ENCODE measurements at places on chromosomes 12 and 14. TPM values are rescaled to one million over a fixed set of nuclear protein-coding genes. Genes with fewer than 3 reads are reported as not detected.

- DNase-seq = no peak
These were observed 37.1 kb upstream of the VSX2 start for GRCh38 chr14:74202113-74202512.

DNA sequence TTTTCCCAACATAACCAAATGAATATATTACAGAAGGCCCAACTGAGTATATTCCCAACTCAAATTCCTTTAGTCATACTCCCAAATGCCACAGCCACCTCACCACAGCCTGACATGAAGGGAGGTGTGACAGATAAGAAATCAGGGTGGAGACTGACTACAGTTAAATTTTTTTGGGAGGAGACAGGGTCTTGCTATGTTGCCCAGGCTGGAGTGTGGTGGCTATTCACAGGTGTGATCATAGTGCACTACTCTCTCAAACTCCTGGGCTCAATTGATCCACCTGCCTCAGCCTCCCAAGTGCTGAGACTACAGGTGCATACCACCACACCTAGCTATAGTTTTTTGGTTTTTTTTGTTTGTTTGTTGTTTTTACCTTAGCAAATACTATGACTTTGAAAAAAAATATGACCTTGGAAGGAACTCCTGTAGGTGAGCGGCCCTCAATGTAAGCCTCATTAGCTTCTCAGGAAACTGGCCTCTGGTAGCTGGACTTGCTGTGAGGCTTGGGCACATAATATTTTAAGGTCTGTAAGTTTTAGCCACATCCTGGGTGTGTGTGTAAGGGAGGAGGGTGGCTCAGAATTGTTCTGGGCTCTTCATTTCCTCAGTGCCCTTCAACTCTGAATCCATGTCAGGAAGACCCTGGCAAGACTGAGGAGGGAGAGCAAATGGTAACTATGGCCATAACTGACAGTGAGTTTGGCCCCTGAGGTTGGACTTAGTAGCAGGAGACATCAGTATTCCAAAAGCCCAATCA, 39.1 kb upstream of the LTBP2 start:
- DNase-seq = no peak

DNA sequence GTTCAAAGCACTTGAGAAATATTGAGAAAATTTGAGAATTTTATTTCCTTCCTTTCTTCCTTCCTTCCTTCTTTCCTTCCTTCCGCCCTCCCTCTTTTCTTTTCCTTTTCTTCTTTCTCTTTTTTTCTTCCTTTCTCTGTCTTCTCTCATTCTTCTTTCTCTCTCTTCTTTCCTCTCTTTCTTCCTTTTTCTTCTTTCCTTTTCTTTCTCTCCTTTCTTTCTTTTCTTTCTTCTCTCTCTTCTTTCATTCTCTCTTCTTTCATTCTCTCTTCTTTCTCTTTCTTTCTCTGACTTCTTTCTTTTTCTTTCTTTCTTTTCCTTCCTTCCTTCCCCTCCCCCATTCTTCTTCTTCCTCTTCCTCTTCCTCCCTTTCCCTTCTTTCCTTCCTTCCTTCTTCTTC, 44.9 kb downstream of the CD163L1 start:
- DNase-seq = no peak

DNA sequence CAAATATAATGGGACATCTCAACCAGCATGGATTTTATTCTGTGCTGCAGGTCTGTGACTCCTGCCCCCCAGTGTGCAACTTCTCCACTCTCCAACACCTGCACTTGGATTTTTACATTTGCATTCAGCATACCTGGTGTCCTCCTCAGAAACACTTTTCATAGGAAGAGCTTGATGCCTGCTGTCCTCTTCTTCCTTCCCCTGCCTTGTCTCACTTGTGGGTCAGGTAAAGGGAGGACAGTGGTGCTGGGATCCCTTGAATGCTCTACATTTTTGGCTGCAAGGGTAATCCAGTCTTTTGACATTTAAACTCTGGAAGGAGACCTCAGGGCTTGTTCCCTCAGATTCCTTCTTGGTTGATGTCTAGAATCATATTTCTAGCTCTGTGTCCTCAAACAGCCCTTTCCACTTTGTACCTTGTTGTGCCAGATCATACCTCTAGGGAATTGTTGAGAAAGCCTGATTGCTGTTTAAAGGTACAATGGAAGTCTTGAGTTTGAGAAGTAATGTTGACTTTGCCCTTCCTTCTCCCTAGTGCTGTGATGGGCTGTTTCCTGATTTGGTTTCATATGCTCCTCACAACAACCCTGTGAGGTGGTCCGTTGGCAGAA, 12.6 kb downstream of the UBE3B start:
- DNase-seq = no peak

GRCh38 chr12:64187794-64188193, 34.3 kb downstream of the KICS2 start:
- DNase-seq = no peak

DNA sequence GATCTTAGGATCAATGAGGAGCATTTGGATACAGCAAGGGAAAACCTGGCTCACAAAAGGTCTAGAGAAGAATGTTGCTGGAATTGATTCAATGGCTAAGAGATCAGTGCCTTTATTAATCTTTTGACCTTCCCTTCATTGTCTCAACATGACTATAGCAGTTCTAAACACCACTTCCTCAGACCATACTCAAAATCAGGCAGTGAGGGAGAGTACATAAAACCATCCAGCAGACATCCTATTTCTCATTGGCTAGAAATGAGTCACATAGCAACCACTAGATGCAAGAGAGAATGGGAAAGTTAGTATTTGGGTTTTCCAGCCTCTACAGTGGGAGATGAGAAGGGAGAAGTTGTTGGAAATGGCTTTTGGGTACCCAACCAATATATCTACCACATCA, 151.4 kb upstream of the NUDT4 start:
- DNase-seq = no peak

DNA sequence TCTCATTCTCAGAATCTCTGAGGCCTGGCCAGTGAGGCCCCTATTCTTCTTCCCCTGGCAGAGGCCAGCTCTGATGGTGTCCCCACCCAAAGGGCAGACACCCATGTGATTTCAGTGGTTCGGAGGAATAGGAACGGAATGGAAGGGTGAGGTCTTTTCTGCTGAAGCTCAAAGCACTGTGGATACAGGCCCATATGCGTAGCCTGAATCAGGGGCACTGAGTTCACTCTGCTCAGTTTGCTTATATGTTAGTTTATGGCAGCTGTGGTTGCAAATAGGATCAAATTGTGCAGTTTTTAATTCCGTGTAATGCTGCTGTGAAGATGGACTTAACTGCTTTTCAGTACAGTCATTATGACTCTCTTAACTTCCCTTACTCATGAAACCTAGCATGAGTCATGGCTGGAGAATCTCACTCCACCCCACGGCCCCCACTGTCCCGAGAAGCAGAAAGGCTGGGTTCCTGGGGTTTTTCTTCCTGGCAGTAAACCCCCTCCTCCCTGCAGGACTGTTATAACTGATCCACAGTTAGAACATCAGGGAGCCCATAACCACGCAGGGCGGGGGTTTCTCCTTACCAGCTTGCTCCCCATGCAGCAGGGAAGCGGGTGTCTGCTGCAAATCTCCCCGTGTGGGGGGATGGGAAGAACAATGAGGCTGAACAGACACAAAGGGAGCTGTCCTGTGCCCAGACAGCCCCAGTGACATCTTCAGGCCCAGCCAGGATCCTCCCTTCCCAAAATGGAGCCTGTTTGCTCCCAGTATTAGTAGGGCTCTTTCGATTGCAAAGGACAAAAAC, 122.7 kb downstream of the SLC38A6 start:
- peak; percentile 48 for DNase-seq

DNA sequence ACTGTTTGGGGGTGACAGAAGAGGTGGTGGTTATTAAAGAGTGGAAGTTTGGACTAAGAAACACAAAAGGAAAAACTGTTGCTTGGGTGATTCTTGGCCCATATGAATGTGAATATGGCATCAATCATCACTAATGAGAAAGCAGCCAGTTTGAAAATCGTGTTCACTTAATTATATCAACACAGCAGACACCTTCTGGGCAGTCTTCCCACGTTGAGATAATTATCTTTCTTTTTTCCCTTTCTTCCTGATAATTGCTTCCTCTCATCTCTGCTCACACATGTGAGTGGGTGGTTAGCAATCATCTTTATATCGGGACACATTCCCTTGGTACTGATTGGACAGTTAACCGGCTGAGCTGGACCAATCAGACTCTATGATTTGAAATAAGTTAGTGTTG, 539.7 kb downstream of the AACS start:
- DNase-seq = no peak

DNA sequence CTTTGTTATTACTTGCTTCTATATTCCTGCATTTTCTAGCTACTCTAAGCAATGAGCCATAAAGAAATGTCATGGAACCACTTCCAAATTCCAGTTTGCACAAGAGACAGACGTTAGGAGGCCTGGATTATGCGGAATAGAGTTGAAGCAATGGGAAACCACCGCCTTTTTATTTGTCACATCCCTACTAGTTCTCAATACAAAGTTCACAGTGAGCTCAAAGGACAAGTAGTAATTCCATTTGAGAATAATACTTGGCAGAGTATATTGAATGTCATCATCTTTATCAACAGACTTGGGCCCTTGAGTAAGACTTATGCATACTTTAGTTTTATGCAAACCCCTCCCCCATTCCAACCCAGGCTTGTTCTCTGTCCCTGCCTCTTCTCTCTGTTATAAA, 3.7 kb upstream of the SLC15A5 start:
- no peak for DNase-seq

DNA sequence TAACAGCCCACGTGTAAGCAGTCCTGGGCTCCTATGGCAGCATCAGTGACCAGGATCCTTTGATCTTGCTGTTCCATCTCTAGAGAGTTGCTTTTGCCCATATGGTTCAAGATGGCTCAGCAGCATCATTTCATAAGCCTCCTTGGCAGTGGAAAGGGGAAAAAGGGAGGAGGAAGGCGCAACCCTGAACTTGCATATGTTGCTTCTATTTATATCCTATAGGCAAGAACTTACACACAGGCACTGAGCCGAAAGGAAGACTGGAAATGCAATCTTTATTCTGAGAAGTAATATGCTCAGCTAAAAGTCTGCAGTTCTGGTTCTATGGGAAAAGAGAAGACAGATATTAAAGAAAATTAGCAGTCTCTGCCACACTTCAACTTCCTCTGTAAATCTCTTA, 167.7 kb upstream of the PLXNC1 start:
- DNase-seq = no peak

GRCh38 chr12:95037906-95038305, 34.4 kb upstream of the NDUFA12 start:
- DNase-seq = no peak

DNA sequence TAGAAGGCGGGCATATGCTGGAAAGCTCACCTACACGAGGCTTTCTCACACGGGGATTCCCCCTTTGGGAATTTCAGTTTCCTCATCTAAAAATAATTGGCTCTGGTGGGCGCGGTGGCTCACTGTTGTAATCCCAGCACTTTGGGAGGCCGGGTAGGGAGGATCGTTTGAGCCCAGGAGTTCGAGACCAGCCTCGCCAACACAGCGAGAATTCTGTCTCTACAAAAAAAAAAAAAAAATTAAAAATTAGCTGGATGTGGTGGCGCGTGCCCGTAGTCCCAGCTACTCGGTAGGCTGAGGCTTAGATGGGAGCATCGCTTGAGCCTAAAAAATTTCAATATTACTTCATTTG, 400 bp upstream of the NDUFA12 start:
- no peak for DNase-seq

DNA sequence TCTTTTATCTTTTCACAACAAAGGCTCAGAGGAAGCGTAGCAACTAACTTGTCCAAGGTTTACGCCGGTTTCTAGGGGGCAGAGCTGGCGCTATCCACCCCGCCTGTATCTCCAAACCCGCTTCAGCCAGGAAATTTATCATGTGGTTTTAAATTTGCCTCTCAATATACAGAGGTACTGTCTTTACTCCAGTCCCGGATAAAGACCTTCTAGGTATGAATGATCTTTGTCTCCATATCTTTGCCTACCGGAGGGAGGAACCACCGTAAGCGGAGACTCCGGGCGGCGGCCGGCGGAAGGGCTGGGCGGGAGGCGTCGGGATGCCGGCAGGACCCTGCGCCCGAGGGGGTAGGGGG, 693 bp upstream of the RIMKLB start:
- DNase-seq = no peak

- no peak for DNase-seq
These were observed 152.7 kb downstream of the KCNK10 start for GRCh38 chr14:88170333-88170732.

DNA sequence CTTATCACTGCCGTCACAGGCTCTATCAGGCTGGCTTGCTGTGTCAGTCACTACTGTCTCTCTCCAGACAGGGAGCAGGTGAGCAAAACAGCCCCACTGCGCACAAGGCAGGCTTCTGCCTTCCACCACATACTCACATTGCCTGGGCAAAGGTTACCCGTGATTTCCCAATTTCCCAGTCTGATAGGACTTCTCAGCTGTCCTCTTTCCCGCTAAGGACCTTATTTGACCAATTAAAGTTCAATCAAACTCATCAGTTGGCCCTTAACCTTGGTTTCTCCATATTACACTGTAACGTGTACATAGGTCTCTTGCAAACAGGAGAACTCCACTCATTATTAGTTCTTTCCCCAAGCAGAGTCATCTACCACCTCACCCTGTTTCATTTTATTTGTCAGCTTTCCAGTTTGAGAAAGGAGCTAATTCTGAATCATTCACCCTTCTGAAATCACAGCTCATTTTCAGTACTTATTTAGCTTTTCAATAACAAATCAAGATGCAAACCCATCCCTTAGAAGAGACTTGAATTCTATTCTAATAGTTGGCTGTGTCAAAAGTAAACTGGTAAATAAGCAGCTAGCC, 170.8 kb downstream of the ESR2 start:
- DNase-seq = no peak

- no peak for DNase-seq
These were observed 36.8 kb upstream of the G2E3 start for GRCh38 chr14:30521899-30522736.

GRCh38 chr12:97751704-97752103, 289.1 kb downstream of the RMST start:
- no peak for DNase-seq

- DNase-seq = no peak
These were observed 72.2 kb downstream of the TMEM132C start for GRCh38 chr12:128339126-128339520.

GRCh38 chr12:991350-992333, 619 bp downstream of the ERC1 start:
- DNase-seq = peak; percentile 31

DNA sequence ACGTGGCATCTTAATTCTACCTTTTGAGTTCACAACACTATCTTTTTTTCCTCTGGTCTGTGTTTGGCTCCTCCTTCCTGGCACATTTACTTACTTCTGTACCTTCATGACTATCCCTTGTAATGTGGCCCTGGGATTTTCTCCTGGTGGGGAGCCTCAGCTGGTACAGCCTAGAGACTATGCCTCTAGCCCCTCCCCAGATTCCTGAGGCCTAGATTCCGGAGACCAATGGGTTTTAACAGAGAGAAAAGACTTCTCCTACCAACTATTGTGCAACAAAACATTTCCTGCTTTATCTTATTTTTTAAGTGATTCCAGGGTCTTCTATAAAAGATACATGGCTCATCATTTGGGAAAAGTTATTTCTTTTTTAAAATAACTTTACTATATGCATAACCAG, 216.2 kb upstream of the KRR1 start:
- DNase-seq = peak; percentile 47

GRCh38 chr12:121975021-121975420, 46.7 kb upstream of the BCL7A start:
- no peak for DNase-seq

- DNase-seq = peak; percentile 60
These were observed 527 bp downstream of the CAMKK2 start for GRCh38 chr12:121295746-121296617.

Gene BATF
- 1.5 TPM for total RNA-seq

Gene NINJ2
- 6.5 TPM for total RNA-seq

Gene MFAP5
- 0.61 TPM for total RNA-seq

Gene AJUBA
- total RNA-seq = 211 TPM

Gene KRT81
- 0.28 TPM for total RNA-seq

Gene MYO1A
- 11.9 TPM for total RNA-seq

Gene FAM186B
- 1.4 TPM for total RNA-seq

Gene YARS2
- 48.7 TPM for total RNA-seq

Gene BCL2L2
- total RNA-seq = 19.1 TPM

Gene LUM
- 4.5 TPM for total RNA-seq

Measured in Caco-2 (cell line).